Right ventricle myocardium inferior (tissue), 1 donor: ENCODE measurements at places on chromosomes 6 and 20.

DNA sequence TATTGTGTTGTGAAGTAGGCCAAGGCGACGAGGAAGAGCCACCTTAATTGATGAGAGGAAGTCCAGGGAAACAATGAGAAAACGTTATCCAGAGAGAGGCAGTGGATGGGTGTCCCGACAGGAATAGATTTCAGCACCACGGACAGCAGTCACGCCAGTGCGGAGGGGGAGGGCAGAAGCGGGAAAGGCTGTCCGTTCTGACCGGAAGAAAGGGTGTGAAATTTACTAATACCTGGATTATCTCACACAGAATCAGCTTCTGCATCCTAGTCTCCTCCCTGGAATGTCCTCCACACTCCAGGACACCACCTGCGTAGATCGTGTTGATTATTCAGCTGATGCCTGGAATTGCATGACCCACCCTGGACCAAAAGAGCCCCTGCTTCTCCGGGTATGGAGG is 7.4 kb upstream of the BPIFA3 start:
- no peak for DNase-seq

DNA sequence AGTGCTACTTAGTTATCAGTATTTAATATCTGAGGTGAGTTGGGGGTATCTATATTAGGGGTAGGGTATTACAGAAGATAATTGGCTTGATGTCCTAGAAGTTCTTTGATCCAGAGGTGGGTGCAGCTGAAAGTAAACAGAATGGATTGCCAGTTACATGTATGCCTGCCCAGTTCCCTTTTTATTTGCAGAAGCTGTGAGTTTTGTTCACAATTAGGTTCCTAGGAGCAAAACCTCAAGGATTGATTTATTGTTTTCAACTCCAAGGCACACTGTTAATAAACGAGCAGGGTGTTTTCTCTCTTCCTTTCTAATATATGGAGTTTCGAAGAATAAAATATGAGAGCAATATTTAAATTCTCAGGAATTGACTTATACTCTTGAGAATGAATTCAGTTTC is 129.0 kb downstream of the SULF2 start:
- no peak for DNase-seq

GRCh38 chr6:5181510-5182317 is 79.0 kb downstream of the LYRM4 start:
- DNase-seq: no peak

GRCh38 chr6:53811082-53811481 is 16.3 kb downstream of the LRRC1 start:
- peak; percentile 25 for DNase-seq

DNA sequence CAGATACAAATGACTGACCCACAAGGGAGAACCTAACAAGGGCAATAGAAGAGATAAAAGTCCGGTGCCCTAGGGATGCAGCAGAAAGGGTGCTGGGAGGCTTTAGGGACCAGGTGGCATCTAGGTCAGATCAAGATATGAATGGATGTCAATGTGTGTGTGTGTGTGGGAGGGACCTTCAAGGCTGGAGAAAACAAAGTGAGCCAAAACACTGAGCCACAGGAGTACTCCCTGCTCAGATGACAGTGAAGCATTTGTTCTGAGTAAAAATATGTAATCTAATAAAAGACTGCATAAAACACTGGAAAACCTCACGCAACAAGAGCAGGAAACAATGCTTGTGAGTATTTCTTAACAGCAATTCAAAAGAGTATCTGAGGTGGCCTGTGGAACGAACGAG is 28.2 kb downstream of the ZNF337 start:
- DNase-seq: no peak

DNA sequence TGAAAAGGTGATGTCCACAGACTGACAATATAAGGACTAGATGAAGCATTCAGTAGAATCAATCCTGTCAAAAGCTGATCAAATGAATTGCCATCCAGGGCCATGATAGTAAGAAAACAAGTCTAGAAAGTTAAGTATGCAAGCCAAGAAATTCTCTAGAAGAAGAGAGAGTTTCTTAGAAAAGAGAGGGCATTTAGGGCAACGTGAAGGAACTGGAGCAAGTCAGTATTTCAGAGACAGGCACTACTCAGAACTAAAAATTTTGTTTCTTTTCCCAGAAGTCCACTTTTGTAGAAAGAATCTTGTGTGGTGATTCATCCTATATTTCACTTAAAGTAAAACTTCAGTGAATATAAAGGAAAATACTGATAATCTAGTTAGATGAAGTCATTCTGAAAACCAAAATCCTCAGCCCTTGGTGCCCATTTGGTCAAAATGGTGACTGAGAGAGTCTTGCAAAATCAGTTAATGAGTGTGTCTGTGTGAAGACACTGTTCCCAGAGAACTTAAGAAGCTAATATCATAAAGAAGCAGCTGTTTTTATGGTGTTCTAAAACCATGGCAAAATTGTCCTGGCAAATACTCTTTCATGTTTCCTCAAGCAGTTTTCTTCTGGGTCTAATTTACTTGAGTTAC is 82.2 kb downstream of the COL19A1 start:
- DNase-seq: no peak

DNA sequence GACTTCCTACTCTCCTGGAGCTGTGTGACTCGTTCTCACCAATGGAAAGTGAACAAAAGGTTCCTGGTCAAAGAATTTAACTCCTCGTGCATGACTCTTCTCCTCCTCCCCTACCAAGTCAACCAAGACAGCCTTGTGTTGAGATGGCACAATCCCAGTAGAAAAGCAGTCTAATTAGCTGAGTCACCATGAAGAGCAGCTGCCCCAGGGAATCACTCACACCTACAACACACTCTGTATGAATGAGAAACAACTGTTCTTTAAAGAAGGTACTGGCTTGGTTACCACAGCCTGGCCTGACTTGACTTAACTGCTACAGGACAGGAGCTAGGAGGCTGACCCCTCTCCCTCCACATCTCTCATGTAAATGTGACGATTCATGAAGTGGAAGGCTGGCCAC is 2.9 kb upstream of the HLA-DOB start:
- no peak for DNase-seq

DNA sequence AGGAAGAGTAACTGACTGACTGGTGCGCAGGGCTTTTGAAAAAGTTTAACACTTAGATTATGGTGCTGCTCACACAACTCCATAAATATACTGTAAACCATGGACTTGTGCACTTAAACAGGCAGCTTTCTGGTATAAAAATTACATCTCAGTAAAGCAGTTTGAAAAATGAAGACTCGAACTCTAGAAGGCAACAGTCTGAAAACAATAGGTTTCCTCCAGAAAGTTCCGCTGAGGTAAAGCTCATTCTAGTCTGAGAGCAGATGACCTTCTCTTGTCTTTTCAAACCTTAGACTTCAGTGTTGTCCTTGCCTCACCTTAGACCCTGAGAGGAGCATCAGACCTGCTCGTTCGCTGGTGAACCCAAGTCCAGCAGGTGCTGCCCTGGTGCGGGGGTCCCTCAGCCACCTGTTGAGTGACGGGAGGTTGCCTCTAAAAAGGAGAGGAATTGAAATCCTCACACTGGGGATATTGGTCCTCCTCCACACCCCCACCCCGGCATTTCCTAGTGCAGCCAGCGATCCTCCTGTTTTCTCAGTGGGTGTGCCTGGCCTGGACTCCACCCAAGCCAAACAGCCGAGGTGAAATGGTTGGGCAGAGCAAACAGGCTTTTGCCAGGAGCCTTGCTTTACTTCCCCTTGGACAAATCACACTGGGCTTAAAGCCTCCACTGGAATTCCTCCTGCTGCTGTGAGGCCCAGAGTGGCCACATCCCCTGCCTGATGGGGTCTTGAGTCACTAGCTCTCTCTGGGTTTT is 14.7 kb upstream of the PYGB start:
- no peak for DNase-seq

- no peak for DNase-seq
Observed at GRCh38 chr20:25464501-25465242, 57.2 kb downstream of the GINS1 start.

GRCh38 chr20:48483334-48484066 is 344.3 kb downstream of the PREX1 start:
- DNase-seq: no peak

- no peak for DNase-seq
Observed at GRCh38 chr6:138222901-138223546, 4.7 kb upstream of the PBOV1 start.

DNA sequence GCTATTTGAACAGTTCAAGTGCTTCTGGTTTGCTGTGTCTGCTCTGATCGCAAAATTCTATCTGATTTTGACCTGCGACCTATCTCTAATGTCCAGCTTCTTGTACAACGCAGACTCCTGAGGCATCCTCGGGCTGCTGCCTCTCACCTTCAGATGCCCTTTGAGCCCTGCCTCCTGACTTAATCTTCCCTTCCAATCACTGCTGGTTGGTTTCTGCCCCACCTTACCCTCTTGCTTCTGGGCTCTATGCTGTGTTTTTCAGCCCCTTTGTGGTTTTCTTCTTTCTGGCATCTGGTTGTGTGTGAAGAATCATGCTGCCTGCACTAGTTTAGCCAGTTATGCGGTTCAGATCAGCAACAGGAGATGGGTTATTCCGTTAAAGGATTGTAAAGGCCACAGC is 131.2 kb upstream of the THEMIS start:
- DNase-seq: no peak

GRCh38 chr20:53959911-53960578 is 110.3 kb downstream of the BCAS1 start:
- DNase-seq: no peak

DNA sequence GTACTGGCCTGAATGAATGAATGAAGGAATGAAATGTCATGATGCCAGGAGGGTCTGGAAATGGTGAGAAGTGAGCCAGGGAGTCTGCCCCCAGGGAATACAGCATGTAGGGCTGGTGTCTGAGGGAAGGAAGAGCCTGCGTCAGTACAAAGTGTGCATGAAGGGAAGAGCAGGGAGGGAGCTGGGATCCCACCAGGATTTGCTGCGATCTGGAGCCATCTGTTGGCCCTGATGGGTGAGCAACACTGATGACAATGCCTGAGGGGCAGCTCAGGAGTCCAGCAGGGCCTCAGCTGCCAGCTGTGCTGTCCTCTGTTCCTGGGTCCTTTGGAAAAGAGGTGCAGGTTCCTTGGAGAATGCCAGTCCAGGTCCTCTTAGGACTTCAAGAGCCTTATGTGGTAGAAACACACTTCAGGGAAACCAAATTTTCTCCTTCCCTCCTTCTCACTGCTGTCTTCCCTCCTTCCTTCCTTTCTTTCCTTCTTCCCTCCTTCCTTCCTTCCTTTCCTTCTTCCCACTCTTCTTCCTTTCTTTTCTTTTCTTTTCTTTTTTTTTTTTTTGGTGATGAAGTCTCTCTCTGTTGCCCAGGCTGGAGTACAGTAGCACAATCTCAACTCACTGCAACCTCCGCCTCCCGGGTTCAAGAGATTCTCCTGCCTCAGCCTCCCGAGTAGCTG is 11.5 kb downstream of the BPI start:
- no peak for DNase-seq

- DNase-seq: peak; percentile 73
Observed at GRCh38 chr6:6942831-6943230, 164.9 kb upstream of the RREB1 start.

GRCh38 chr6:105051941-105052471 is 95.1 kb downstream of the LIN28B start:
- DNase-seq: no peak

DNA sequence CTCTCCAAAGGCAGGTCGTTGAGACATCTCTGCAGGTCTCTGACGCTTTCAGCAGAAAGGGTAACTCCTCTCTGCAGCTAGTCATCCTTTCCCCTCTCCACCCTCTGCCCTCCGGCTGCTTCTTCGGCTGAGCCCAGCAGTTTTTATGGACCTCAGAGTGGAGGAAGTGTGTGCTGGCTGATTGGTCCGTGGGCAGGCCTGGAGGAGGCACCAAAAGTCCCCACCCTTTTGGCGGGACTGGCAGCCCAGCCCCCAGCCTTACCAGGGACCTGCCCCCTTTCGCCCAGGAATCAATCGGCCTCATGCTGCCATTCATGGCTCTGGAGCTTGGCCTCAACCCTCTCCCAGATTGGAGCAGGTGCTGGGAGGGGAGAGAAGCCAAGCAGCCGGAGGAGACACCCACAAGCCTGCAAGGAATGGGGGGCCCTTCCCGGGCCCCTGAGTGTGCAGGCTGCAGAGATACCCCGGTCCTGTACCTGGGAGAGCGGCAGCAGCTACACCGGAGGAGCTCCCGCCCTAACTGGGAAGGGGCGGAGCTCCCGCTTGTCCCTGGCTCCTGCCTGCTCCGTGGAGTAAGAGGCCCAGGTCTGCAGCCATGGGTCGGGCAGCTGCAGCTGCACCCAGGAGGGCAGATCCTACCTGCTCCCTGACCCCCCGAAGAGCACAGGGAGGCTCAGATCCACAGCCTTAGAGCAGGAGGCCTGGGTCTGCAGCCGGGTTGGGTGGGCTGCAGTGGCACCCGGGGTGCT is 170.3 kb upstream of the SOX4 start:
- no peak for DNase-seq

- no peak for DNase-seq
Observed at GRCh38 chr20:37759761-37760209, 66.0 kb downstream of the CTNNBL1 start.

DNA sequence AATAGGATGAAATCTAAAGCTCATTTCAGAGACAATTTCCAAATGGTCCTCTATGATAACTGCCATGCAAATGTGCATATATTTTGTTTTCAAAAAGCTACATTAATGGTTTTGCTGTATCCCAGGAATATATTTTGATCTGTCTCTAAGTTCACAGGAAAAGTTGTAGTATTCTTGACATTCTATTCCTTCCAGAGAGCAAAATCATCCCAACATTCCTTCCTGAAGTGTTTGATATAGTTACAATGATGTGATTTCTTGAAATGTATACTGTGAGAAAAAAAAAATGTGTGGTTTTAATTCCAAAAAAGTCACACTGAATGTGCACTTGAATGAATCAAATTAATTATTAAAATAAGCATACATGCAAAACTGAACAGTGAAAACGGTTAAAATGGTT is 996.0 kb upstream of the CITED2 start:
- no peak for DNase-seq

GRCh38 chr6:8066108-8066507 is 1.9 kb upstream of the BLOC1S5 start:
- no peak for DNase-seq

DNA sequence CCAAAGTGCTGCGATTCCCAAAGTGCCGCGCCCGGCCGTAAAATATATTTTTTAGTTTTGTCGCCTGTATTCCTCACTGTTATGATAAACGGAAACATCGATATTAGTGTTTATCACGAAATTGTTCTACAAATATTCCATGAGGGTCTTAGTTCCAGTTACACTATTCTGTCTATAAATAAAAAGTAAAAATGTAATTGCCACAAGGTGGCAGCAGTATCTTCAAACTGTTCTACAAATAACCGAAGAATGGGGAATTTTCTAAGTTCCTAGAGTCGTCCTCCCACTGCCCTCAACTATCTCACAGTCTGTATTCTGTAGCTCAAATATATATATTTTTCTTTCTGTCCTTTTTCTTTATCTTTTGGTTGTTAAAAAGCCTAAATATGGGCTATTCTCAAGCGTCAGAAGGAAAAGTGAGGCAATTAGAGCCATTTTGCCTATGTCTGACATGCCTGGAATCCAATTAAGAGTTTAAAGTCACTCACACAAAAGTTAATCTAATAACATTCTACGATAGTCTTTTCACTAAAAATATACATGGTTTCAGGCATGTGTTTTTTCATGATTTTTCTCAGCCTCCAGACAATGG is 14.2 kb upstream of the FAM162B start:
- no peak for DNase-seq

- peak; percentile 71 for DNase-seq
Observed at GRCh38 chr20:35503841-35504561, 25.5 kb downstream of the C20orf173 start.
